ENCODE measurements at places on chromosomes 4 and X. TPM values are rescaled to one million over a fixed set of nuclear protein-coding genes. Genes with fewer than 3 reads are reported as not detected.

Gene DCTD
- total RNA-seq: 25.6 TPM

Gene RPL9
- total RNA-seq: 1,886 TPM

Gene VCX3A
- total RNA-seq: not detected

Gene TMEM47
- total RNA-seq: 41.8 TPM

Gene TBX22
- under 0.01 TPM for total RNA-seq

Gene HERC6
- total RNA-seq: 3.9 TPM

Gene PPEF2
- total RNA-seq: under 0.01 TPM

Gene BEND4
- 8.6 TPM for total RNA-seq

Gene ZNF157
- total RNA-seq: 3.7 TPM

Gene XAGE1A
- total RNA-seq: not detected

Gene TMSB15A
- 155 TPM for total RNA-seq

Gene GPR173
- 26.1 TPM for total RNA-seq

Gene PAGE2
- total RNA-seq: not detected

Gene TLR1
- total RNA-seq: 8.9 TPM

Gene ALB
- 0.49 TPM for total RNA-seq

Gene EVC2
- 1.2 TPM for total RNA-seq

Gene PPP3CA
- total RNA-seq: 102 TPM

Gene UTP3
- total RNA-seq: 17.0 TPM

Data from temporal lobe (tissue), 4 donors.